ENCODE measurements at places on chromosomes 6 and 20. TPM values are rescaled to one million over a fixed set of nuclear protein-coding genes. Genes with fewer than 3 reads are reported as not detected.
A peak's percentile ranks its signal among the peaks of the same experiment; 100 is the strongest.

GRCh38 chr20:12055161-12055560, 137.5 kb downstream of the BTBD3 start:
- no peak for DNase-seq

- no peak for DNase-seq
These were observed 31.0 kb upstream of the PCMTD2 start for GRCh38 chr20:64224351-64225170.

Gene MICA
- 28.8 TPM for polyA plus RNA-seq

Gene KIAA1755
- polyA plus RNA-seq: 0.44 TPM

Gene TTK
- polyA plus RNA-seq: 4.1 TPM

Gene ADISSP
- polyA plus RNA-seq: 73.9 TPM

Gene IL17F
- not detected for polyA plus RNA-seq

GRCh38 chr6:99241905-99242534, 107.5 kb downstream of the FAXC start:
- DNase-seq: peak; percentile 19

DNA sequence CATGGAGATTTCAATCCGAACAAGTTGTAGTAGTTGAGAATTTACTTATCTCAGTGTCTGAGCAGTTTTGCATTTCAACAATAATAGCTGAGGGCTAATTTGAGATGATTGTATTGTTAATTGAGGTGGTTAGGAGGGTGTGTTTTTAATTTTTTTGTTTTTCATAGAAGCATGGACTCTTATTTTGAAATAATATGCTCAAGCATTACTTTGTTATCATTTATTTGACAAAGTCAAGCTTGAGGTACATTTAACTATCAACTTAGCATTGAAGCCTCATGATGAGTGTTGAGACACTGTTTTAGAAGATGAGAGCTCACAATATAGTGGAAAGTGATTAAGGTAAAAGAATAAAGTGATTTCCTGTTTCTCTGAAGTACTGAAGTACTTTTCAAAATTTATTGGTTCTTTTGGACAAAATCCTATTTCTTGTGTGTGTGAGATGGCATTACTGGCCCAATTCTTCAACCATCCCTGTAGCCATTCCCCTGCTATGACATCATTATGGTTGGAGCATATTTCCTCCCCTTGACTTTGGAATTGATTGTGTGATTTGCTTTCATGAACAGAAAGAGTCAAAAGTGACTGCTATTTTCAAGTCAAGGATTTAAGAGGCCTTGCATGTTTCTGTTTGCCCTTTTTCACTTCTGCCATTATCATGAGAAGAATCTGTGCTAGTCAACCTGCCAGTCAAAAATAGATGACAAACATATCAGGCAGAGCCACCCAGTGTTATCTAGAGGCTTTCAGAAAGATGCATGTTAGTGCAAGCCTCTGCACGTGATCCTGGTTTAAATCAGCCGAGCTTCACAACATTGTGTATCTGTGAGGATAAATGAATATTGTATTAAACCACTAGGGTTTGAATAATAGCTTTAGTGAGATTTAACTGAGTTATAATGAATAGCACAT, 1112.3 kb upstream of the CITED2 start:
- DNase-seq: no peak

DNA sequence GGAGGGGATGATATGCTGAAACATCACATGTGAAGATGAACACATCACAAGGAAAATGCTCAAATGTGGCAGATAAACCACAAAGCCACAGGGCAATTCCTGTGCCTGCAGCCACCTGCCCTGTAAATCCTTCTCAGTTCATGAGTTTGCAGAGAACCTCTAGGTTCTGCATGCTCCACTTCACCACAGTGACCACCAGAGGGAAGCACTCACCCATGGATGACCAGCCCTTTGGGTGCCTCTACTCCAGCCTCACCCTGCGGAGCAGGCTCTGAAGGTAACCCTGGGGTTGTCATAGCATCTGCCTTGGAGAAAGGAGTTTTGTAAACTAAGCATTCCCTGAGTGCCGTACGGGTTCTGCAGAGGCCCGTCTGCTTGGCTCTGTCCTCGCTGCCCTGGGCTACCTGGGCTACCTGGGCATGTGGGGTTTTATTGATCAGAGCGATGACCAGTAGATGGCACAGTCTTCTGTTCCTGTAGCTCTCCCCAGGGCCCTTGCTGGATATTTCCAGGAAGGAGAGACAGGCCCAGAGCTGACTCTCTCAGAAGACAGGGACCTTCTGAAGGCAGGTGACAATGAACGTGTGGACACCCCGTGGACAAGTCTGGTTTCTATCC, 31.7 kb upstream of the CST1 start:
- DNase-seq: peak; percentile 12

Gene PROCR
- polyA plus RNA-seq: 29.5 TPM

GRCh38 chr6:81023007-81023582, 729.4 kb downstream of the TENT5A start:
- DNase-seq: no peak

DNA sequence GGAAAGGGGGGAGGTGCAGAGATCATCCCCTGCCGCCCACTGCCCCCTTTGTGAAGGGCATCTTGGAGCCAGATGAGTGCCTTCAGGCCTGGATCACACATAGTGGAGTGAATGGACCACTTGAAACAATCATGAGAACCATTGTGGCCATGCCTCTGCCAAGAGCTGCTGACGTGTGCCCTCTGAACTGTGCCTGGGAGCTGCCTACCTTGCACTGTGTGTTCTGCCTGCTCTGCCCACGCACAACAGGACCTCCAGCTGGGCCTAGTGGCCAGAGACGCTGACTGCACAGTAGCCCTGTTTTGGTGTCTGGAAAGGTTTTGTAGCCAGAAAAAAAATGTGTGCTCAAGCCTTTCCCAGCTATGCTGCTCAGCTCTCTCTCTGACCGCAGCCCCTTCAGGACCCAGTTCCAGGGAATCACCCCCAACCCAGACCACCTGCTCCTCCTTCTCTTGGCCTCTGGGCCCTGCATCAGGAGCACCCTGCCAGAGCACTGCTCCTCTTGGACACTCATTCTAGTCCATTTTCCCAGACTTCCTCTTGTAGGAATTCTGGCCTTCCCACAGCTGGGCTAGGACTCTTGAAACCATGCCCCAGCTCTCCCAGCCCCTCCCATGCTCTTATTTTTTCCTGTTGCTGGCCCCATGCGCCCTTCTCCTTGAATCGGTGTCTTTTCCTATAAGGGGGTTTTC, 1.6 kb upstream of the ADIG start:
- DNase-seq: no peak

Gene KCNK15
- polyA plus RNA-seq: 0.10 TPM

Gene MCCD1
- polyA plus RNA-seq: not detected

DNA sequence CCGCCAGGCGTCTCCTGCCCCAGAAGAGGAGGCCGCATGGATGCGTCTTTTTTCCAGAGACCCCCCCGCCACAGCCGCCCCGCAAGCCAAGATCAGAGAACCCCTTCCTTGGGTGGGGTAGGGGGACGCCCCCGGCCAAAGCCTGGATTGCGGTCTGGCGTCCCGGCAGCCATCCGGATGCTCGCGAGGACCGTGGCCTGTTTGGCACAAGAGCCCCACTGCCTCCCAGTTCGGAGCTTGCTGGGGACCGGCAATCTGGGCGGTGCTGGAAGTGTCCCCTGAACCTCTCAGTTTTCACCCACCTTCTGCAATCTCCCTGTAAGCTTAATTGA, 924 bp downstream of the FAM162B start:
- DNase-seq: peak; percentile 30

Gene KIF25
- not detected for polyA plus RNA-seq

- no peak for DNase-seq
These were observed 68.1 kb downstream of the SLC22A23 start for GRCh38 chr6:3388786-3389185.

Gene MATN4
- polyA plus RNA-seq: 0.16 TPM

GRCh38 chr6:104862456-104862855, 2.7 kb upstream of the HACE1 start:
- DNase-seq: no peak

DNA sequence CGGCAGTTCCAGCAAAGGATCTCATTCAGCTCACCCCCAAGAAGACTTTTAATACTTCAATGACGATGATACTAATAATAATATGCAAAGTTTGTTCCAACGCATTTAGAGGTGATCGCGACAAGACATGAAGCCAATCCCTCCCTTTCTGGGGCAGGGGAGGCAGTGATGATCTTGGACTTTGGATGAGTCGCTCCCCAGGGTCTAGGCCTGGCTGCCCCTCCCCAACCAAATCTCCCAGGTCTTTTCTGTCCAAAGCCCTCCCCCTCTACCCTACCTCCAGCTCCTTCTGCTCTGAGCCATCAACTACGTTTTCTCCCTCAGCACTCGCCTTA, 33.9 kb downstream of the HLA-A start:
- no peak for DNase-seq

DNA sequence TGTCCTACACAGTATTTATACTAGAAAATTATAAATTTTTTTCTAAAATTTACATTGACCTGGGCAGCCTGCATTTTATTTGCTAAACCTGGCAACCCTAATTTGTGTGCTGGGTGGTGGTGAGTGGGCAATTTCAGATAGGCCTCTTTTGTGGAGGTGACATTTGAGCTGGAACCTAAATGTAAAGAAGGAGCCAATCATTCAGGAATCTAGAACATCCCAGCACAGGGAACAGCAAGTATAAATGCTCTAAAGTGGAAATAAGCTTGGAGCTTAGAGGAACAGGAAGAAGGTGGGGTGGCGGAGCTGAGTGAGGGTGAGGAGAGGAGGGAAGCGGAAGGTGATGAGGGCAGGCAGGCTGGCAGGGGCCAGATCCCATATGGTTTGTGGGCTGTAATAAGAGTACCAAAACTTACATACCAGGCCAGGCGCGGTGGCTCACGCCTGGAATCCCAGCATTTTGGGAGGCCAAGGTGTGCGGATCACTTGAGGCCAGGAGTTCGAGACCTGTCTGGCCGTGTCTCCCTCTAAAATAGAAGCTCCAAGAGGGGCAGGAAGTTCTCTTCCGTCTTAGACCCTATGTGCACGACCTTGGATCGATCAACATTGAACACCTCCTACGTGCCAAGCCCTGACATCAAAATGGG, 549 bp upstream of the CSE1L start:
- DNase-seq: peak; percentile 25

GRCh38 chr20:21808863-21809664, 103.6 kb downstream of the PAX1 start:
- DNase-seq: peak; percentile 72

DNA sequence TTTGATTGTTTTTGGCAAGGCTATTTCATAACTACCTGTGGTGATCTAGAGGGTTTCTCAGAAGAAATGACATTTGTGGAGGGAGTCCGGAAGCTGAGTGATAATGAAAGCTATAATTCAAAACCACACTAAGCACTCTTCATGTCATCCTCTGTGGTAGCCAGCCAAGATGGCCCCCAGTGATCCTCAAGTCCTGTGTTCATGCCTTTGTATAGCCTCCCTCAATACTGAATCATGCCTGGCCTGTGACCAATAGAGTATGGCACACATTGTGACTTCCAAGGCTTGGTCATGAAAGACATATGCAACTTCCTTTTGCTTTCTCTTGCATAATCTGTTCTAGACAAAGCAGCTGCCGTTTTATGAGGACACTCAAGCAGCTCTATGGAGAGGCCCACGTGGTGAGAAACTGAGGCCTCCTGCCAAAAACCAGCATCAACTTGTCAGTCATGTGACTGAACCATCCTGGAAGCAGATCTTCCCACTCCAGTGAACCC, 12.8 kb upstream of the DNAAF9 start:
- no peak for DNase-seq

DNA sequence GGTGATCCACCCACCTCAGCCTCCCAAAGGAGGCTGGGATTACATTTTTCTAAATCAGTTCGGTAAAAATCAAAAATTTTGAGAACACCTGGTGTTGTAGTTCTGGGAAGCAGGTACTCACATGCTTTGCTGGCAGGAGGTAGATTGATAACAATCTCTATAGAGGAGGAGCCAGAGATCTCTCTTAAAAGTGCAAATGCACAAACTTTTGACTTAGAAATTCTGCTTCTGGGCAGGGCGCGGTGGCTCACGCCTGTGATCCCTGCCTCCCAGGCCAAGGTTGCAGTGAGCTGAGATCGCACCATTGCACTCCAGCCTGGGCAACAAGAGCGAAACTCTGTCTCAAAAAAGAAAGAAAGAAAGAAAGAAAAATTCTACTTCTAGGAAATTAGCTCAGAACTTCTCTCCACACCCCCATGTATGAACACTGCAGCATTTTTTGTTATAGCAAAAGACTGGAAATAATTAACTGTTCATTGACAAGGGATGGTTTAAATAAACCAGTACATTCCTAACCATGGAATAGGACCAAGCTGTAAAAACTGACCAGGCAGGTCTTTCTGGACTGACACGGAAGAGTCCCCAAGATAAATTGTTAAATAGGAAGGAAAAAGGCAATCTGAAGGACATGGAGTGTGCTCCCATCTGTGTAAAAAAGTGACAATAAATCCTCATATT, 14.4 kb upstream of the TRIB3 start:
- no peak for DNase-seq

DNA sequence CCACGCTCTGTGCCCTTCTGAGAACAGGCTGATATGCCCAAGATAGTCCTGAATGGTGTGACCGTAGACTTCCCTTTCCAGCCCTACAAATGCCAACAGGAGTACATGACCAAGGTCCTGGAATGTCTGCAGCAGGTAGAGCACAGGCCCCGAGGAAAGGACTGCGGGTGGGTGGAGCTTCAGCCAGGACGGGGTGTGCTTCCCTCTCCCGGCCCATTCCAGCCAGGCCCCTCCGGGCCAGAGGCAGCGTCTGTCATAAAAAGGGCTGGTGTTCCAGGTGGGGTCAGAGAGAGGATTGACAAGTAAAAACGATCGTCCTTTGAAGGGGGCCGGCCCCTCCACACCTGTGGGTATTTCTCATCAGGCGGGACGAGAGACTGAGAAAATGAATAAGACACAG, 1.3 kb downstream of the RTEL1 start:
- DNase-seq: no peak

DNA sequence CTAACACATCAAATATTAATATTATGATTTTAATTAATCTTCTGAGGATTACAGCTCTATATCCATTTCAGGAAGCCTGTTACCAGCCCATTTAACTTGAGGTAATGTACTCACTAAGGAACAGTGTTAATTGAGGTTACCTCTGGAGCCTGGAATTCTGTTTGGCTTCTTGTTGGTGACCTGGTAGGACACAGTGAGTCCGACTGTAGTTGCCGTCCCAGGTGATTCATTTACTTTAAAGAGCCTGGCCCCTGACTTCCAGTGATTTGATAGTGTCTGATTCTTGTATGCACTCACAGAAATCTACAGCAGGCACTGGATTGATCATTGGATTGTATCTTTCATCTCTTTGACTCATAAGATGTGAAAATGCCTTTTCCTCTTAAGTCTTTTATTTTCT, 34.0 kb downstream of the IGF2R start:
- no peak for DNase-seq

DNA sequence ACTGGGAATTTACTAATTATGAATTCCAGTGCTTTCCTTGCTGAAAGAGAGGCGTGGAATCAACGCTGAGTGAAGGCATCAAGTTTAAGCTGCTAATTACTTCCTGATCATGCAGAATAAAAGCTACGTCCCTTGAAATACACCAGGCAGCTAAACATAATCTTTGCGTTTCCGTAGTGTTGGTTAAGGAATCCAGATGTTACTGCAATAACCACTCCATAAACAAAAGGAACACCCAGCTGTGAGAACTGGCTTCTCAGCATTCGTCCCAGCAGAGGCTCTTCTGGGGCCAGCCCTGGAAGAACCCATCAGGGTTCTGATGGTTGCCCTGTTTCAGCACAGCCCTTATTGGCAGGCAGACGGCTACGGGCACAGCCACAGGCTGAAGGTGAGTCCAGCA, 111.4 kb downstream of the CDH26 start:
- DNase-seq: no peak

GRCh38 chr20:63405102-63405730, 44.1 kb upstream of the CHRNA4 start:
- DNase-seq: no peak

Measured in SK-N-SH (cell line).